ENCODE measurements at places on chromosomes 1 and 21.
A peak's percentile ranks its signal among the peaks of the same experiment; 100 is the strongest.

- no peak for DNase-seq
These were observed 51.2 kb downstream of the DIPK1A start for GRCh38 chr1:92910081-92910480.

- no peak for DNase-seq
These were observed 88.4 kb downstream of the C21orf91 start for GRCh38 chr21:17730782-17731181.

DNA sequence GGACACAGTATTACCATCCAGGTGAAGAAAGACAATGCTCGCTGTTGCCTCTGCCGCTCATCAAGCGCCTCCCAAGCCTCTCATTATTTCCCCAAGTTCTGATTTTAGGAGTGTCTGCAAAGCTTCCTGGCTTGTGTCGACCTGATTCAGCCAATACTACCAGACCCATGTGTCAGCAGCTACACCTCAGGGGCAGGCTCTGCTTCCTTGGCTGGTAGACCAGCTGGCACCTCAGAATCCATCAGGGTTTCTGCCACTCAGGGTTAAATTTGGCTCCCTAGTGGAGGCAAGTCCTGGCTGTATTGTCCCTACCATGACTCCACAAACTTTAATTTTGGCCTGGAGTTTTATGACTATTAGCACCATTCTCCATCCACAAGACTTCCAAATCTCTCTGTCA lies 35.4 kb downstream of the SUSD4 start:
- no peak for DNase-seq

DNA sequence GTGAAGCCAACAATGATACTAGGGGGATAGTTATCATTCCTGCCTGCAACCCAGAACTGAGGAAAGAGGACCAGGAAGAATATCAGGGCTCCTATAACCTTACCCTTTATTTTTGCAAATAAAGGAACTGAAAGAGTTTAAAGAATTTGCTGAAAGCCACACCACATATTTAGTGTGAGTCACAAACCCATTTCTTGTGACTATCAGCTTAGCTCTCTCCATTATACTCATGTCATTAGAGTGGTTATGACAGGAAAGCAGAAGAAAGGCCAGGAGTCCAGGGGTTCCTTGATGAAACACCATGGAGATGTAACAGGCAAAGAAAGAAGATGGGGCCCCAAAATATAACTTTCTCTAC lies 141.1 kb upstream of the SAMSN1 start:
- no peak for DNase-seq

DNA sequence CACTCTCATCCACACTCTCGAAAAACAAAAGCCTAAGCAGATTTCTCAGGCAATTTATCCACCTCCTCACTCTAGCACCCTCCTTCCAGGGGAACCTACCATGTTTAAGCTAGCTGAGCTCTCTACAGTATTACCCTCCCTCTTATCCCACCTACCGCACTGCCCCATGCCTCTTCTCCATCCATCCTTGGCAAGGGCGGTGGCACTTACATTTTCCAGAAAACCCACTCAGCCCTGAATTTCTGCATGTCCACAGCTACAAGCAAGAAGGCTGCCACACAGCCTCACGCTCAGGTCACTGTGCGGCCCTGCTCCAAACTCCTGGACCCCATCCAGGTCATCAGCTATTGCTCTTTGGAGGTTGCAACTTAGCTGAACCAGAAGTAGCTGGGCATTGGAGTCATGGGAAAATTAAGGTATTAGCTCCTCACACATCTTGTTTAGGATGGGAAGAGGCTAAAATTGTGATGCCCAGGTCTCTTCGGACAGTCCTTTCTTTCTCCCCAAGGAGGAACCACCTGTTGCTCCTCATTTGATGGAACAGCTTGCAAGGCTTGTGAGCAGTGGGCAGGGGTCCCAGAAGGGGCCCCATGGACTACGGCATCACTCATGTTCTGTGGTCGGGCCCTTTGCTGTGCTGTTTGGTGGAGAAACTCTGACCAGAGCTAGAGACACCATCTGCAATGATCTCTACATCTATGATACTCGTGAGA lies 1.1 kb downstream of the KLHDC9 start:
- no peak for DNase-seq

DNA sequence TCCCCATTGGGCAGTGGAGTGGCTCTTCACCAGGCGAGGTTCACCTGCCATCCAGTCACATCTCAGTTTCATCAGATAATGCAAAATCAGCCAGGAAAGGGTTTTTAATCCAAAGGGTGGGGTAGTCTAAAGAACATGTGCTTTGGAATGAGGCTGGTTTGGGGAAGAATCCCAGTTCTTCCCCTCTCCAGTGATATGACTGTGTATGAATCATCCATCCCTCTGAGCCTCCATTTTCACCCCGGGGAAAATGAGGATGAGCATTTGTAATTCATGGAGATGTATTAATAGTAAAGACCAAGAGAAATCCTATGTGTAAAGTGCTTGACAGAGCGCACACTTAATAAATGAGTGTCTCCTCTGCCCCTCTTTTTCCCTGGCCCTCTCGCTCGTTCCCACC lies 215.1 kb upstream of the FGGY start:
- DNase-seq: no peak

GRCh38 chr1:2566101-2567045 lies 10.2 kb downstream of the TNFRSF14 start:
- DNase-seq: no peak

DNA sequence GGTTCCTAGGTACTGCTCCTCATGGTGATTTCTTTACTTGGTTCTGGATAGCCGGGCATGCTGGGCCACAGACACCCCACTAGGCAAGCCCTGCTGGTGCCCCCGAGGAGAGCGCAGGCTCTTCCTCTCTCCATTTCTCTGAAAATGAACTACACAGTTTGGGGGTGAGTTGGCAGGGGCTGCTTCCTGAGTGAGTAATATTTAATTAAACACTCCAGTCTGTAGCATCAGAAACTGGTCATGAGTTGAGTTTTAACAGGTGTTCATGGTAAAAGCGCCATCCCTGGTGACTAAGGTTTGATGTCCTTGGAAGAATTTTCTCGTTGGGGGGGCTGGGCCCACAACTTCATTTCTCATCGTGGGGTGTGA lies 1.7 kb downstream of the SPSB1 start:
- DNase-seq: peak; percentile 72

Measured in AG04450 (cell line).